Ecto neural progenitor cell (in vitro differentiated cells): ENCODE measurements at places on chromosomes 7 and 10.
A peak's percentile ranks its signal among the peaks of the same experiment; 100 is the strongest.

GRCh38 chr7:73738220-73738611, 386 bp downstream of the ABHD11 start:
- peak; percentile 75 for DNase-seq

DNA sequence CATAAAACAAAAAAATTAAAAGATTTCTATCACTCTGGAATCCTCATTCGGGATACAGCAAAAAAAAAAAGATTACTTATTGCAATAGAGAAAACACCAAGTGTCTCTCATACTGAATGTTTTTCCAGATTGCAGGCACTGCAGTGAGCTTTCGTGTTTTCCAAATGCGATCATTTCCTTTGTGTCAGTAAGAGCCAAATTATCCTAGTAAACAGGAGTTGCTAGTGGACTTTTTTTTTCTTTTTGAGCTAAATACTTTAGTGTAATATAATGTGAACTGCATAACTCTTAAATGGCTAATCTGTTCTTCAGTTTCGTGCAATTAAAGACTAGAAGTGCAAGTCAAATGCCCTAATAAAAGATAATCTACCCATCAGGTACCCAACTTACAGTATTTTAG, 44.4 kb upstream of the TOMM7 start:
- DNase-seq, result no peak

- no peak for DNase-seq
Observed at GRCh38 chr10:4945766-4946717, 17.2 kb upstream of the AKR1C1 start.

- no peak for DNase-seq
Observed at GRCh38 chr7:44749992-44750391, 1.3 kb downstream of the ZMIZ2 start.

DNA sequence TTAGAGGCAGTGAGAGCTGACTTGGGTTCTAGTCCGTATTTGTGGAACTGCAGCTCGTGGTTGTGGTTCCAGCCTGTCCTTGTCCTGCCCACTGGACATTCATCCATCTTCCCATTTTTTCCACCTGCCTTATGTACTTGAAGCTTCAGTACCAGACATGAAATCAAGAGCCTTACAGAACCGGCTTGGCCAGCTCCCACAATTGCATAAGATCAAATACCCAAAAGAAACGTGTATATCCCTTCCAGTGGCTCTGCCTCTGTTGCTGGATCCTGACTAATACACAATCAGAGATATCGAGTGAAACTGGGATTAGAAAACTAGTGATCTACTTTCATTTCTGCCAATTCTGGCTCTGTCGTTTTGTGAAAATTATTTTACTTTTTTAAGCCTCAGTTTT, 23.8 kb upstream of the LIPA start:
- DNase-seq, result no peak
